ENCODE measurements at places on chromosomes 1 and 21.

DNA sequence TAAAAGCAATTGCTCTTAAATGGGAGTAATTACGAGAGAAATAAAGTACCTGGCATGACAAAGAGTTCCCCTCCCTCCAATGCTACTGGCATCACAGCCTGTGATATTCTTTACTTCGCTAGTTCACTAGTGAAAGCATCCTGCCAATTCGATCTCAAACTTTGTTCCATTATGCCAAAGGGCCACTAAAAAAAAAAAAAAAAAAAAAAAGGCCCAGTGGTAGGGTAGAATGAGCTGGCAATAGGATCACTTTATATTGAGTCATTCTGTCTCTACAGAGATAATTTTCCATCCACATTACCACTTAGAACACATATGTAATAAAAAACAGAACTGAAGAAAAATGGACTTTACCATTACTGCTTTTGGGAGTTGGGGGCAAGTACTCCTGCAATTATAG is 11.2 kb downstream of the PUM1 start:
- DNase-seq = peak; percentile 44

- DNase-seq = no peak
Observed at GRCh38 chr1:208448425-208448824, 204.2 kb upstream of the PLXNA2 start.

DNA sequence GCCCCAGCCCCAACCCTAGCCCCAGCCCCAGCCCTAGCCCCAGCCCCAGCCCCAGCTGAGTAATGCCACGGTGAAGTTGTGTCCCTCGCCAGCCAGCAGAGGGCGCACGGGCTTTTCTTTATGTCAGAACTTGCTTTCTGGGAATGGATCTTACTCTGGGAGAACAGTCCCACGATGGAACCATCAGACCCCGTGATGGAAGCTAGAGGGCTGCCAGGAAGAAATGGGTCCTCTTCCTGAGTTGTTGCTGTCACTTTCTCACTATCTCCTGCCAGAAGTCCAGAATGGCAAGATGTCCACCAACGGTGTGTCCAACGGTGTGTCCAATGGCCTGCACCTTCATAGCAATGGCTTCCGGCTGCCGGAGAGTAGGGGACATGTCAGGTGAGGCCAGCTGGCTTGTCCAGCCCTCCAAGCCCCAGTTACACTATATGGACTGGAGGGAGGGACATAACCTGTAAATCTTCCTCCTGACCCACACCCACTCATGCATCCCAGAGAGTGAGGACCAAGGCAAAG is 25.1 kb upstream of the TMEM222 start:
- peak; percentile 59 for DNase-seq

GRCh38 chr1:21262293-21263051 is 27.8 kb downstream of the ECE1 start:
- DNase-seq = peak; percentile 91

GRCh38 chr1:67431156-67431765 is 1.1 kb upstream of the SERBP1 start:
- DNase-seq = no peak

DNA sequence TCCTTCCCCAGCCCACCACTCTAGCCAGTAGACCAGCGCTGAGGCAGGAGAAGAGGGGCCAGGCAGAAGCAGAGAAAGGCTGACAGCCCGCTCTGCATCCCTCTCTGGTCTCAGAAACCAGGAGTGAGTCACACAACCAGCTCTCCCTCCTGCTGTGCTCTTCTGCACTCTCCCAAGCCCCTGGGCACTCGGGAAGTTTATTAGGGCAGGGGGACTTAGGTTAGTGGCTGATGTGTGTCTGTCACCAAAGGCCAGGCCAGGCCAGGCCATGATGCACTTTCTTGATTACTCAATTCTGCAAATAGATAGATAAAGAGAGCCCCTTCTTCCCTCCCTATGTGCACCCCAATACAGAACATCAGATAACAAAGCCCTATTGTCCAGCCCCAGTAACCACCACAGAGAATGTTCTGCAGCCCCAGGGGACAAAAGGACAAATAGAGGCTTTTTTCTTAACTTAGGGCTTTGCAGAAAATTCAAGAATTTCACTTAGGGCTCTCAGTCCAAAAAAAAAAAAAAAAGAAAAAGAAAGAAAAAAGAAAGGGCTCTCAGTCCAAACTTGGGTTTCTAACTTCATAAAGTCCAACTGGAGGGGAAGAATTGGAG is 52.9 kb upstream of the CNTN2 start:
- peak; percentile 11 for DNase-seq

DNA sequence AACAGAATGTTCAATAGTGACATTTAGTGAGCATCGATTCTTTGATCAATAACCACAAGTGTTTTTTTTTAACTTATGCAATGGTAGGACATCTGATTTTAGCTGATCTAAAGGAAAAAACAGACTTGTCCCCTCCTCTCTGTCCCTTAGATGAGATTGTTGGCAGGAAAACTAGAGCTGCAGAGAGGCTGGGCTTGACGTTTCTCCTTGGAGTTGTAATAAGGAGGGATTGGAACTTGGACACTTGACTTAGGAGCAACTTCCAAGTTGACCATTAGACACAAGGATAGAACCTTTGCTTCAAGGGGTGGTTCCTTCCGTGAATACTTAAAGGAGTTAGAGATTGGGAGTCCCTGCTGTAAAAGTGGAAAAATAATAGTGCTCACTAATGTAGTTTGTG is 49.9 kb downstream of the KAZN start:
- no peak for DNase-seq

DNA sequence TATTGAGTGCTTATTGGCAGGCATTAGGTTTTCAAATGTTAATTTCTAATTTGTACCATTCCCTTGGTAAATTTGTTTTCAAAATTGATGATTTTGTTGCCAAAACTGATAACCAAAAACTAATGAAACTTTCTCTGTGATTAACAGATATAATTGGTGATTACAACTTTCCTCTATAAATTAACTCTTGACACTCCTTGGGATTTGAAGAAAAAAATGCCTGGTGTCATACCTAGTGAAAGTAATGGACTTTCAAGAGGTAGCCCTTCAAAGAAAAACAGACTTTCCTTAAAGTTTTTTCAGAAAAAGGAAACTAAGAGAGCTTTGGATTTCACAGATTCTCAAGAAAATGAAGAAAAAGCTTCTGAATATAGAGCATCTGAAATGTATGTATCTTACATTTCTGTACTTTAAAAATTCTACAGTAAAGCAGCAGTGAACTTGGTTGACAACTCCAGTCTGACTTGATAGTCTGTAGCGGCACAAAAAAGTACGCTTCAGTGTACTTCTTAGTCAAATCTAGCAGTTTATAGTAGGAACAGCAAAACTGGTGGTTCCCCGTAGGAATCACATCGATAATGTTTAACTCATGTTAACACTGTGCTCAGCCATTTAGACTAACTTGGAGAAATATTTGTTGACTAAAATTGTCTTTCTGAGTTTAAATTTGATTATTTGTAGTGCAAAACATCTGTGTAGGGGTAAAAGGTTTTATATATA is 3.0 kb downstream of the USP1 start:
- DNase-seq = no peak

GRCh38 chr1:205056188-205056611 is 13.2 kb downstream of the CNTN2 start:
- DNase-seq = no peak

- no peak for DNase-seq
Observed at GRCh38 chr1:201683397-201683796, 144.5 kb downstream of the NAV1 start.
